ENCODE measurements at places on chromosomes 4 and X.

GRCh38 chrX:71225009-71225408 is 2.0 kb downstream of the GJB1 start:
- no peak for DNase-seq

GRCh38 chrX:100373673-100374072 is 36.4 kb downstream of the PCDH19 start:
- DNase-seq: no peak

DNA sequence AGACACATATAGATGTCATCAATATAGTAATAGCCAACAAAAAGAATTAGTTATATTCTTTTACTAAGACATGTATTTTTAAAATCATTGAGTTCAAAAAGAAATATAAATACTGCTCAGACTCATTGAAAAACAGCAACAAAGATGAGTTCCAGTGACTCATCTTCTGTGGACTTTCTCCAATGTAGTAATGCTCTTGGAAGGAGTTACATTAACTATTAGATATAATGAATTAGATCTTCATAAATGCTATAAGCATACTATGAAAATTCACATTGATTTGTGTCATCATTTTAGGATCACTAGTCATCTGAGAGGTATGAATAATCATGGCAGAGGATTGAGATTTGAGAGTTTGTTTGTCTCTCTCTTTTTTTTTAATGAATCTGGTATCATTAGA is 547.8 kb upstream of the PCDH7 start:
- no peak for DNase-seq

DNA sequence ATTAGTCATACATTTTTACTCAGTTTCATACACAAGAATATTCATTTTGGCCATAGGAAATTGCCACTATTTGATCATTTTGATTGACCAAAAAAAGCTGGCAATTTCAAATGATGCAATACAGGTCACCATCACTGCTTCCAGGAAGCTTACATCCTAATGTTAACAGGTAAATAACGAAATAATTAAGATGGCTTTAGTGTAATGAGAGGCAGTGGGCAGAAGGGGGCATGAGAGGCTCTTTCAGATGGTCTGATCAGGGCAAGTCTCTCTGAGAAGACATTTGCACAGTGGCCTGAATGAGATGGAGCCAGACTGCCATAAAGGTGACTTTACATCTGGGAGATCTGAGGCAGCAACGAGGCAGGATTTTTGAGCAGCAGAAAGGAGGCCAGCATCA is 170.7 kb downstream of the SLIT2 start:
- peak; percentile 43 for DNase-seq

DNA sequence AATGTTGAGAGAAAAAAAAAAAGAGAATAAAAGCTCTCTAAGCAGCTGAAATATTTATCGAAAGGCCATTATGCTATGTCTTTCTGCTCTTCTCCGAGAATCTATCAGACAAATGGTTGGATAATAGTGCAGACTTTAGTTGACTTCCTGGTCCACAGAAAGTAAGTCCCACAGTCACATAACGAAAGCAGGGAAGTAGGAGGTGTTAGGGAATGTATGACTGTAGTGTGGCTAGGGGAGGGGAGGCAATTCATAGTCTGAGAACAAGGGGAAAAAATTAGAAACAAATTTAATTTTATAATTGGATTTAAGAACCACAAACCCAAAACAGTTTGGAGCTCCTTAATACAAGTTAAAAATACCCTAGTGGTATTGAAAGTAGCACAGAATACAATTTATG is 79.7 kb upstream of the VEGFC start:
- no peak for DNase-seq

DNA sequence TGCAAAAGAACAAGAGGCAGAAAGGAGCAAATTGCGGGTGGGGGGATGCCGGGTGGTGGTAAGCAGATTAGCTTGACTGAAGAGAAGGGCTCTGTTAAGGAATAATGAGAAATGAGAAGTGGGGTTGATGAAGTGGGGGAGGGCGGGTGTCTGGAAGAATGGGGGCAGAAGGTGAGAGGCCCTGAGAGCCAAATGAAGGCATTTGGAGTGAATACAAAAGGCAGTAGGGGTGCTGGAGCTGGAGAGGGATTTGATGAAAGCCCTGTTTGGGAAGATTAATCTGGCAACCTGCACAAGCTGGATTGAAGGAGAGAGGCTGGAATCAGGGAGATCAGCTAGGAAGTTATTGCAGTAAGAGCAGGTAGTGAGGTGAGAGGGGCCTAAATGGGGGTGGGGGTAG is 82.1 kb downstream of the GUCY2F start:
- no peak for DNase-seq

- DNase-seq: no peak
Measured at GRCh38 chrX:81286608-81287007, 84.7 kb downstream of the SH3BGRL start.

- DNase-seq: peak; percentile 71
Measured at GRCh38 chrX:154458116-154458953, at the start of gene PLXNA3. PLXNA3 (plus strand) TSS chrX:154458281; CDS start chrX:154460184, 1,903 bp downstream.

All from HEK293T (cell line).